Renal cortical epithelial cell (primary cell): ENCODE measurements at places on chromosomes 7 and 10.

DNA sequence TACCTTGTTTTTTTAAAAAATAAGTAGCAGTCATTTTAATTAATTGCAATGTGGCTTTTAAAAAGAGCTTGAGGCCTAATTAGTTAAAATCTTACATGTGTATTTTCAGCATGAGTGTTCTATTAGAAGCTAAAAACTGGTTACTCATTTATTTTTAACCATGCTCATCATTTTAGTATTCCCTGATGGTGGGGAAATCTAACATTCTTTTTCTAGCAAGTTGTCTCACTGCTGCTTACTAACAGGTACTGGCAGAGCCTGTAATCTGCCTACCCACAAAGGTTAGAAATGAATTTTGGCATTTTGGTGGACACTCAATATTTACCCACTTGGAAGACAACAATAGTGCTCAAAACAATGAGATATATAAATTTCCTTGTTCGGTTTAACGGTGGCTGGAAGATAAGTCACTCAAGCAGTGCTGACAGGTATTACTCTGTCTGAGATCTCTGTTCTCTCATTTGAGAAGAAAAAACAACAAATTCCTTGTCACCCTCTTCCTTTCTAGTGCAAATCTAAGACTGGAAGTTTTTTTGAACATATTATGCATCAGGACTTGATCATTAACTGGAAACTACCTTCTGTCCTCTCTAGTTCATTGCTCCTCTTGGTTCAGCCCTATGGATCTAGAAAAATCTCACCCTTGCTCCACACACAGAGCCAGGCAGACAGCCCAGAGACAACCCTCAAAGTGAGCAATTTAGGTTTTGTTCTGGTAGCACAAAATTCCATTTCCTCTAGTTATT is 83.3 kb downstream of the VWDE start:
- peak; percentile 71 for DNase-seq

DNA sequence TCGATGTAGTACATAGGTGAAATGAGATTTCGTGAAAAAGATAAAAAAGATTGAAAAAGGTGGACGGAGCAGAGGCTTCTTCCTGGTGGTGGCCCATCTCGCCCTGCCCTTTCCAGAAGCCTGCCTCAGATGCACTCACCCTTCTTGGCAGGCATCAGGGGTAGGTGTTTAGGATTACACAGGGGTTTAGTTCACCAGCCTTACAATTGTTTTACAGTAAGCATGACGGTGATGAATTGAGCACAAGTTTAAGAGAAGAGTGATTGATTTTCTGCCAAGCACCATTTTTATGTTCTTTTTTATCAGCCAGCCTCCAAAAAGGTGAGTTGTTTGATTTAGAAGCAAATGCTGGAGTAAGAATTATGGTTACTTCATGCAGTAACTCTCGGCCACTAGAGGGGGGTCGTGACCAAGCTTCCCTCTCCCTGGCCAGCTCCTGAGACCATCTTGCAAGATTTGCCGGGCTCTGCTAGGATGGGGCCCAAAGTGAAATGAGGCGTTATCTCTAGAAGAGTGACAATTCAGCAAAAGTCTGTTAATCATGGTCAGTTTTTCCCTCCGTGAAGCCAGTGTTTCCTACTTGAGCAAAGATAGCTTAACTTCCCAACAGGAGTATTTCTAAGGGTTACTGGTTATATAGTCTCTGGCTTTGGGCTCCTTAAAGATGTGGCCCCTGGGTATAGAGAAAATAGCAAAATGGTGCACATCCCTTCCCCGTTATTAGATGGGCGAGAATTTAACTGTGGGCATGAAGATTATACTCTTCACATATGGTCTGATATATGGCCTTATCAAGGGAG is 228.8 kb downstream of the BMPER start:
- peak; percentile 38 for DNase-seq

DNA sequence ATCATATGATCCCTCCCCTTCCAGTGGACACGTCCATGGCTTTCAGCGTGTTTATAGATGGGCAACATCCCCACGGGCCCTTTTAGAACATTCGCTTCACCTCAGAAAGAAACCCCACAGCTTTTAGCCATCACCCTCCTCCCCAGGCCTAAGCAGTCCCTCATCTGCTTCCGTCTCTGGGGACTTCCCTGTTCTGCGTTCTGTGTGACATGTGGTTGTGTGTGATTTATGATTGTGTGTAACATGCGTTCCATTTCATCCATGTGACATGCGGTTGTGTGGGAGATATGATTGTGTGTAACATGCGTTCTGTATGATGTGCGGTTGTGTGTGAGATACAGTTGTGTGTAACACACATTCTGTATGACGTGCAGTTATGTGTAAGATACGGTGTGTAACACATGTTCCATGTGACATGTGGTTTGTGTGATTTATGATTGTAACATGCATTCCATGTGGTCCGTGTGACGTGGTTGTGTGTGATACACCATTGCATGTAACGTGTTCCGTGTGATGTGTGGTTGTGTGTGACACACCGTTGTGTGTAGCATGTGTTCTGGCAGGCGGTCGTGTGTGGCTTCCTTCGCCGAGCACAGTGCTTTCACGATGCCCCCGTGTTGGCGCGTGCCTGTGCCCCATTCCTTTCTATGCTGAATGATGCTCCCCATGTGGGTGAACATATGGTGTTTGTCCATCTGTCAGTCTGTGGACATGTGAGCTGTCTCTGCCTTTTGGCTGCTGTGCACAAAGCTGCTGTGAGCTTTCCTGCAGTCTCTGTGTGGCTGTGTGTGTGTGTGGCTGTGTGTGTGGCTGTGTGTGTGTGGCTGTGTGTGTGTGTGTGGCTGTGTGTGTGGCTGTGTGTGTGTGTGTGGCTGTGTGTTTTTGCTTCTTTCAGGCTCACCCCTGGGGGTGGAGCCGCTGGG is 26.2 kb downstream of the PWWP2B start:
- no peak for DNase-seq

DNA sequence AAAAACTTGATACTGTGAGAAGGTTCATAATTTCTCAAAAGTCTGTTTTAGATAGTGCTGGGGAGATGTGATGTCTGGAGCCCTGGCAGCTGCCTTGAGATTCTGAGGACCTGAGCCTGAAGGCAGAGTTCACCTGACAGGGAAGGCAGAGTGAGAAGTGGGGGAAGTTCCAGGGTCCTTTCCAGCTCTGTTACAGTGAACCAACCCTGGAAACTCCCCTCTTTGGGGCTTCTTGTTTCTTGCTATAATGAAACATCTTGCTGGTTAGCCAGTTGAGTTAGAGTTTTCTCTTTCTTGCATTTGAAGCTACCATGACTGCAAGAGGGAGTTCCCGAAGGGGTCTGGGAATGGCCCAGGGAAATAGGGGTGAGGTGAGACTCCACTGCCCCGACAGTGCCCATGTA is 158.9 kb upstream of the TNRC18 start:
- DNase-seq = no peak

DNA sequence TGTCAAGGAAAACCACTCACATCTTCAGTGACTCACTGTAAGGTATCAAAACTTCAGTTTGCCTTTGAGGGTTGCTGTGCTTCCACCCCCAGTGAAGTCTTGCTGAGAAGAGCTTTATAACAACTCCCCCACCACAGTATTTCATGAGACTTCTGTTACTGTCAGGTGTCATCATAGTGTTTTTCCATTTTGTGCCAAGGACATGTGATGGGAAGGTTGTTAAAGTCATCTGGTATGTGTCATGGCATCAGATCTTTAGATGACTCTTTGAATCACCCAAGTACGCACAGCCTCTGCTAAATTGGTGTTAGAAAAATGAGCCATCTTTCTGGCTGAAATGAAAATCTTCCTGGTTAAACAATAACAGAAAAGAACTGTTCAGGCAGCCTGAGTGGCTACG is 115.0 kb upstream of the CCDC6 start:
- peak; percentile 5 for DNase-seq

- DNase-seq = no peak
These were observed 140.0 kb downstream of the ZEB1 start for GRCh38 chr10:31458974-31459373.

- peak; percentile 16 for DNase-seq
These were observed 300.9 kb upstream of the NPSR1 start for GRCh38 chr7:34357068-34357467.

- DNase-seq = no peak
These were observed 79.0 kb downstream of the KIAA1549 start for GRCh38 chr7:138902161-138902560.

DNA sequence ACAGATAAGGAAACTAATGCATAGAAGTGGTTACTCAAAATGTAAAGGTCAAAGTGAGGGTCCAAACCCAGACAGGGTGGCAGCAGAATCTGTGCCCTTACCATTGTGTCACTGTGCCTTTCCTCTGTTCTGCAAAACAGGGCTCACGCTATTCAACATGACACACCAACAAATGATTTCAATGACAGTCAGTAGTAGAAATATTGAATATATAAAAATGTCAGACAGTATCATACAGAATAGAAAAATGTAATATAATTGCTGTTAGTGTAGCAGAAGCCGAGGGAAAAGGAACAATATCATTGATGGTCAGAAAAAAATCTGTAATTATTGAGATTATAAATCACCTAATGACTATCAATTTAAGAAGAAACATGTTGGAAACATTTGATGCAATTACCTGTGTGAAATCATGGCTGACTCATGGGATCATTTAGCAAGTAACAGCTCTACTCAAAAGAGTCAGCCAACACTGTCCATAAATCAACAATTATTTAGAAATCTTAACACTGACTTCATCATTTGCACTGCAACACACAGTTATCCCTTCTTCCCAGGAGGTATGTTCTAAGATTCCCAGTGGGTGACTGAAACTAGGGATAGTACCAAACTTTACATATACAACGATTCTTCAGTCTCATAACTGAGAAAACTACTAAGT is 198.7 kb downstream of the DGKI start:
- no peak for DNase-seq

DNA sequence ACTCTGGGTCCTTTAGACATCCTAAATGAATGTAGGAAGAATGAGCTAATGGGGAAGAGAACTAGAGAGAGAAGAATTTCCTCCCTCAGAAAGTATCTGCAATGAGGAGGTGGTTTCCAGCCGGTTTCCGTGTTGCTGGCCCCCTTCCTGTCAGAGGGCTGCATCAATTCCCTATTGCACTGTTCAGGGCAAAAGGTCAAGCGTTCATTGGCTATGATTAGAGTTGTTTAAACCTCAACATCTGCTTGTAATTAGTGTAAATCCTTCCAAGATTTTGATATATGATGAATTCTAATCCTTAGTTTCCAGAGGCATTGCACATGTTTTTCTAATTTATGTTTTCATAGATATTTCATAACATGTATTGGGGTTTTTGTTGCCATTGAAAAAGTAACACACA is 107.3 kb upstream of the SGCE start:
- DNase-seq = no peak

DNA sequence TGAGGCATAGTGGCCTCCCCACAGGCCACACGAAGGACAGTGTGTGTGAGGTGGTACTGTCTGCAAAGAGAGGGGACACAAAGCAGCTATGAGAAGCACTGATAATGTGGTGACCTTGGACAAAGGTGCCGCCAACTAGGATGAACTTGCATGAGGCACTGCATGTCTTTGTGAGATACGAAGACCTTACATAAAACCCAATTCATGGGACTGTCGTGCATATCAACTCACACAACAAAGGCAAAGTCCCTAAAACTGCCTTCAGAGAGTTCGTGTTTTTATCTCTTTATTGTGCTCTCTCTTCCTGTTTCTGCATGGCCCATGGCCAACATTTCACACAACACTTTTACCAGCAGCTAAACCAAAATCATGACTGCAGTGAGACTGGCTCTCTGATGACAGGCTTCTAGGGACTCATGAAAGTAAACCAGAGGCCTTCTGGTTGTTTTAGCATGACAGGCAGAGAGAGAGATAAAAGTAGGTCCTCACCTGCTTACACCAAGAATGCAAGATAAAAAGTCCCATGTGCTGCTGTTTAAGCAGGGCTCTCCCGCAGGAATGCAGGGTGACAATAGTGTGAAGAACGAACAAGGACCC is 347.8 kb downstream of the ELMO1 start:
- no peak for DNase-seq

- no peak for DNase-seq
These were observed 59.5 kb upstream of the CDCA7L start for GRCh38 chr7:22005151-22005550.

DNA sequence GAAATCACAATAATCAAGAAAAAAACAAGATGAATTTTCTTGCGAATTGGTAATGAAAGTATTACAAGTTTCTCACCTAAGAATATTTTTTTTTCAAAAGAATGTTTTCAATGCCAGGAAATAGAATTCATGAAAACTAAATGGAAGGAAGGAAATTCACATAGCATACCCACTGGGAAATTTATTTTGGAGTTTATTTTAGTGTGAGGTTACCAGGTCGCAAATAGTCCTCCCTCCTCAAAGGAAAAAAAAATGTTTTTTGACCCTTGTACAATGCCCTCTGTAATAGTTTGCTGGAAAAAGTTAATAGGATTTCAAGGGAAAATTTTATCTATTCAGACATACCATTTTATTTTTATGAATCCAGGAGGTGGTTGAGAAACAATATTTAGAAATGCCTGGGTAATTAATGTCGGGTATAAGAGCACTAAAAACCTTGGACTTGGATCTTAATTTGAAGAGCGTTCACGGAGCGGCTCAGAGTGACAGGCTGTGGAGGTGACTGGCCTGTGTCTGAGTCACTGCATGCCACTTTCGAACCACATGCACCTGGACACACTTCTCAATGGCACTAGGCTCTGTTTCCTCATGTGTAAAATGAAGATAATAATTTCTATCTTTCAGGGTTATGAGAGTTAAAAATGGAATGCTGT is 28.2 kb downstream of the CUBN start:
- peak; percentile 45 for DNase-seq

GRCh38 chr10:124740369-124741280 is 3.6 kb downstream of the FAM53B start:
- peak; percentile 81 for DNase-seq

- no peak for DNase-seq
These were observed 151.5 kb downstream of the RNF216 start for GRCh38 chr7:5629941-5630340.

GRCh38 chr10:124721330-124722045 is 22.7 kb downstream of the FAM53B start:
- no peak for DNase-seq

DNA sequence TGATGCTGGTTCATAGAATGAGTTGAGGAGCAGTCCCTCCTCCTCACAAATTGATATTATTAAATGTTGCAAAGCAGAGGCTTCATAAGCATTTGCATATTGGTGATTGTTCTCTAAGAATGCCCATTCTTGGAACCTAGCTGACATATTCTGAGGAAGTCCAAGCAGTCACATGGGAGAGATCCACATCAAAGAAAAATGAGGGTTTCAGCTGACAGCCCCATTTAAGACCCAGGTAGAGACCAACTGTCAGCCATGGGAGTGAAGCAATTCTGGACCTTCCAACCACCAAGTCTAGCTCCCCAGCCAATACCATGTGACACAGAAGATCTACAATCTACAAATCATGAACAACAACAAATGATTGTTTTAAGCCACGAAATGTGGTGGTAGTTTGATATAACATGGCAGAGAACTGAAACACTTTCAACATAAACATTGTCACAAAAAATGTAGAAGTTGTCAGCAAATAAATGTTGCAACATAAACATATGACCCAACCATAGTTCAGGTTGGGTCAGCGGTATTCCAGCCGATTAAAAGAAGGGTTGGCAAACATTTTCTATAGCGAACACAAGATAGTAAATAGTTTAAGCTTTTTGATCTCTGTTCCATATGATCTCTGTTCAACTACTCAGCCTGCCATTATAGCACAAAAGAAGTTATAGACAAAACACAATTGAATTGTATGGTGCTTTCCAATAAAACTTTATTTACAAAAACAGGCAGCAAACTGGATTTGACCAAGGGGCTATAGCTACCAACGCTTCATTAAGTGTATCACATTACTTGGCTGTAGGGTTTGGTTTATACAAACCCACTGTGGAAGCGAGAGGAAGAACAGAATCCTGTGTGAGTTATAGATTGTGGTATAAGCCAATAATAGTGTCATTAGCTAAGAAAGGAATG is 41.4 kb upstream of the MPP7 start:
- no peak for DNase-seq
